EH (cell line): ENCODE measurements at places on chromosomes 4 and X.

DNA sequence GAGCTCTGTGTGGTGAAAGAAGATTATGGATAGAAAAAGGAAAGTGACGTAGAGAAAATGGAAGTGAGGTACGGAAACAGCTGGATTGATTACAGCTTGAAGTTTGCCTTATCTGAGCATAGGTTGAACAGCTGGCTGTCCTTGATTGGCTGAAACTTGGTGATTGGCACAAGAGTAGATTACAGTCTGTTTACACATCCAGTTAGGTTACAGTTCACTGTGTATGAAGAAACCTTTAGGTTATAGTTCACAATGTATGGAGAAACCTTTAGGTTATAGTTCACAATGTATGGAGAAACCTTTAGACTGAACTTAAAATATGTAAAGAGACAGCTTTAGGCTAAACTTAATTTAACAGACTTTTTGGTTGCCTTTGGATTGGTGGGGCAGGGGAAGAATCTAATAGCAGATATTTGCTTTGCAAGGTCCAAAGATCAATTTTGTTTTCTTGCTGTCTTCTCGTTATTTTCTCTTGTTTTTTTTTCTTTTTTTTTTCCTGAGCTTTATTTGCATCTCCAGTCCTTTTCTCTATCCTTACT is 15.6 kb upstream of the ART3 start:
- DNase-seq = no peak

DNA sequence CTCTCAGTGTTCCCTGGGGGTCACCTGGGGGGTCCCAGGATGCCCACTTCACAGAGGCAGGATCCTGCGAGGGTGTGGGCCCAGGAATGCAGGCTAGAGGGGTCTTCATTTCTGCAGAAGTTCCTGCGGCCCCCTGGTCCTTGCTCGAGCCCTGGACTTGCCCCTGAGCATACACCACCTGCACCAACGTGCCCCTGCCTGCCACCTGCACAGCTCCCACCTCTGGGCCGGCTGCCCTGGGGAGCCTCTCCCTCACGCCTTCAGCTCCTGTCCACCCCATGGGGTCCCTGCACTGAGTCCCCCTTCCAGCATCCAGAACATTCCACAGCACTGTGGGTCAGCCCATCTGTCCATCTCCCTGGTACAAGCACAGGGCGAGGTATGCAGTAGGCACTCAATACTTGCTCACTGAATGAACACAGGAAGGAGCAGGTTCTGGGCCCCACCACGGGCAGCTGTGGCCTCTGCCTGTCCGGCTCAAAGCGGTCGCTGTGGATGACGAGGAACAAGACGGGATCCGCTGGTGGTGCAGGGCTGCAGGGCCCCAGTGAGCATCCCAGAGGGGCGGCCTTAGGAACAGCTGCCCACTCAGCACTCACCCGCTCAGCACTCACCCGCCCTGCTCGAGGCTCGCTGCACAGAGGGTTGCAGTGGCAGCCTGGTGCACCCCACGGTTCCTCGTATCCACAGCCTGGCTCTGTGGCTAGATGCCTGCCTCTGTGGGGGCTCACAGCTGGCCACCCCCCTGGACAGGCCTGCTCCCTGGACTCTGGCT is 70.5 kb upstream of the MXD4 start:
- DNase-seq = no peak

GRCh38 chrX:153573984-153574383 is 25.0 kb downstream of the CCNQ start:
- DNase-seq = no peak

DNA sequence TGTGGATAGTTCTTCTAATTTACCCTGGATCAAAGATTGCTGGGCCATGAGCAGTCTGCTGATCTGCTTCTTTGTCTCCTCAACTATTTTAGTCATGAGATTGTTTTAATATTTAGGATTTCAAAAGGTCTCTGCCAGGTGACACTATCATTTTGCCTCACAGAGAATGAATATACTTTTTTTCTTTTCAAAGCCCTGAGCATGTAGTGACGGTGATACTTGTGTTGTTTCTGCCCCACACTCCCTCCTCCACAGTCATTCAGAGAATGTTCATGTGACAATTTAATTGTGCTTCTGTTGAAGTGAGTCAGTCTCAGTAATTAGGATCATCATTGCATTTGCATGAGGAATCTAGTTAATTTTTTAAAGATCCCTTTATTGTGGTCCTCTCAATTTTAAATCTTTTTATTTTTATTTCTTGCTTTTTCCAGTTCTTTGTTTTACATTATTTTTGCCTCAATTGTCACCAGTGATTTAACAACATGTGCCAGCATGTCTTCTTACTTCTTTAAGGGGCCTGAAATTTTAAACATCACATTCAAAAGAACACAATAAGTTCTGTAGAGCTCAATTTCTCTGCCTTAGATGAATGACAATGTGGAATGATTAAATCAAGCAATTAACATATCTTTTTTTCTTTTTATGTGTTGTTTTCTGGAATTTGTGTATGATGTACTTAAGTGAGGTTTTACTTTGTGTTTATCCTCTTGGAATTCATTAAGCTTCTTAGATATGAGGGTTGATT is 12.3 kb downstream of the MMRN1 start:
- no peak for DNase-seq

GRCh38 chrX:39481621-39482020 is 616.1 kb downstream of the BCOR start:
- DNase-seq = no peak

DNA sequence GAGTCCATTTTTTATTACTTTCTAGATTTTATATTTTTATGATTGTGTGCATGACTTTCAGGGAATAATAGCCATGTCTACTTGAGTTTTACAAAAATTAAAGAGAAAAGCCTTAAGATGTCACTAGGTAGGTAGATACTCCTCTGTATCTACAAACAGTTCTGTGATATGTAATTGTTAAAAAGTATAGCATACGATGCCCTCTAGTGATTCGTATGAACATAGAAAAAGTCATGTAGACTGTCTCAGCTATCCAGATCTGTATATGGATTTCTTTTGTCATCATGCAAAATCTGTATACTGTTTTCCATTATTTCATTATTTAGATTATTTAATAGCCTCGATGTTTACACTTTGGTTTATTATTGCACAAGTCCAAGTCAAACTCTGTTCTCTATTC is 856.6 kb downstream of the CENPC start:
- DNase-seq = peak; percentile 73

- DNase-seq = no peak
These were observed 578.6 kb downstream of the PCDH7 start for GRCh38 chr4:31298737-31299136.

DNA sequence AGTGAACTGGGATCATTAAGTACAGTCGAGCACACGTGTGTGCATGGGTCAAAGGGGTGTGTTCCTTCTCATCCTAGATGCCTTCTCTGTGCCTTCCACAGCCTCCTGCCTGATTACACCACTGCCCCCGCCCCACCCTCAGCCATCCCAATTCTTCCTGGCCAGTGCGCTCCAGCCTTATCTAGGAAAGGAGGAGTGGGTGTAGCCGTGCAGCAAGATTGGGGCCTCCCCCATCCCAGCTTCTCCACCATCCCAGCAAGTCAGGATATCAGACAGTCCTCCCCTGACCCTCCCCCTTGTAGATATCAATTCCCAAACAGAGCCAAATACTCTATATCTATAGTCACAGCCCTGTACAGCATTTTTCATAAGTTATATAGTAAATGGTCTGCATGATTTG is 22.3 kb downstream of the SLC34A2 start:
- no peak for DNase-seq

GRCh38 chr4:144223661-144224060 is 83.1 kb upstream of the GYPA start:
- DNase-seq = no peak

DNA sequence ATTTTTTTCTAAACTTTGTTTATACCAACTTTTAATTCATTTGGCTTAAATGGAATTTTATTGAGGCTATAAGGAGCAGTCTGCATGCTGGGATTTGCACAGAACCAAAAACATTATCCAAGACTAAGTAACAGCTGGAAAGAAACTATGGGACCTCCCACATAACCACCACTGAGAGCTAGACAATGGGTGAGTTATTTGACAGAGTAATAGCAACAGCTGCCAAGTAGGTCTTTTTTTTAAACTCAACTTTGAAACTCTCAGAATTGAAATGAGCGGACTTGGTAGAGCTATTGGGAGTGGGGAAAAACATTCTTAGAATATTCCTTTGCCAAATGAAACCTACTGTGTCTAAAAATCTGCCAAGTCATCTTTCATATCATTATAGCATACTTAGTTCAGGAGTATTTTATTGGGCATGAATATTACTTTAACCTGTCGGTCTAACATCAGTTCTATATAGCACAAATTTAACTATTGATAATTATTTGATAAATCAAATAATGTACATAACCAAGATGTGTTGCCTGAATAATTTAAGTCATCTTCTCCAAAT is 1428.0 kb downstream of the PCDH7 start:
- DNase-seq = no peak

DNA sequence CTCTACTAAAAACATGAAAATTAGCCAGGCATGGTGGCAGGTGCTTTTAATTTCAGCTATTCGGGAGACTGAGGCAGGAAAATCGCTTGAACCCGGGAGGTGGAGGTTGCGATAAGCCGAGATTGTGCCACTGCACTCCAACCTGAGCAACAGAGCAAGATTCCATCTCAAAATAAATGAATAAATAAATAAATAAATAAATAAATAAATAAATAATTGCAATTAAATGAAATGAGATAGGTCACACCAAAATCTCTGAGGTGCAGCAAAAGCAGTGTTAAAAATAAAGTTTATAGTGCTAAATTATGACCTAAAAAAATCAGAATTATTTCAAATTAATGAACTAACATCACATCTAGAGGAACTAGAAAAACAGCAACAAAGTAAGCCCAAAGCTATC is 13.6 kb upstream of the CYLC1 start:
- DNase-seq = no peak
